ENCODE measurements at places on chromosomes 12 and 14.

GRCh38 chr14:88269806-88270420 is 53.2 kb downstream of the KCNK10 start:
- no peak for DNase-seq

GRCh38 chr12:15688838-15689625 is 100.2 kb downstream of the EPS8 start:
- DNase-seq = no peak

DNA sequence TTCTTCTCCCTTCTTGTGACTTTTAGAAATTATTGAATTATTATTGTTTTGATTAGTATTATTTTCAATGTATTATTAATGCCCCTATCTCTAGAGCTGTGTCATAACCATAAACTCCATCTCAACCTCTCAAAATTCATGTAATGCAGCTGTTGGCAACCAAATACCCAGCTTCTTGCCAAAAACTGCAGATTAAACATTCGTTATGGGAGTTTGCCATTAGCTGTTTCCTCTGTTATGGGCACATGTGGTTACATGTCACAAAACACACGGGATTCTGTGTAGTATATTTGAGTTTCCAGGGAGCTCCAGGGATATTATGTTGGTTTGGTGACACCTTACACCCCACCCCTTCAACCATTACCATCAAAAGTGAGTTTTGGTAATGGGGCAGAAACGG is 2.8 kb upstream of the ALX1 start:
- no peak for DNase-seq

DNA sequence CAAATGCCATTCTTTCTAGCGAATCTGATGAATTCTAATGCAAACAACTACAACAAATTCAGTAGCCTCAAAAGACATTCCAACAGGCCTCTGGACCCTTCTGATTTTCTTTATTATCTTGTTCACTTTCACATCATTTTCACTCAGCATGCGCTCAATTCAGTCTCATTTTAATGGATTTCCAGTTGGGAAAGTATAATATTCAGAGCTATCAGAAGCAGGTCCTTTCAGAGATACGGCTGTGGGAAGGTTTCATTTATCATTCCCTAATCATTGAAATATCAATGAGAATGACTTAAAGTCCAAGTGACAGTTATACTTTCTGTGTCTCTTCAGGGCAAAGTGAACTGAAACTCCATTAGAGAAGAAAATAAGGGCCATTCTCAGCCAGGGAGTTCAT is 1083.7 kb upstream of the FLRT2 start:
- DNase-seq = no peak

GRCh38 chr14:89160437-89160836 is 256.6 kb downstream of the FOXN3 start:
- no peak for DNase-seq

GRCh38 chr12:27081668-27082111 is 688 bp downstream of the C12orf71 start:
- DNase-seq = no peak

DNA sequence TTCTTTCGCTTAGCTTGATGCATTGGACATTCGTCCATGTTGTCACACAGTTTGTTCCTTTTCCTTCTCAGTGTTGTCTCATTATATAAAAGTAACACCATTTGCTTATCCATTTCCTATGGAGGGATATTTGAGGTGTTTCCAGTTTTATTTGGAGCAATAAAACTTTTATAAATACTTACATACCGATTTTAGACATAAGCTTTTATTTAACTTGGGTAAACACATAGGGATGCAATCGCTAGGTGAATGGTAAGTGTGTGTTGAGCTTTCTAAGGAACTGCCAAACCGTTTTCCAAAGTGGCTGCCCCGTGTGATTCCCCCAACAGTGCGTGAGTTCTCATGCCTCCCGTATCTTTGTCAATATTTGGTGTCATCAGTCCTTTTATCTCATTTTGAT is 95.2 kb upstream of the DYNC1H1 start:
- DNase-seq = no peak

DNA sequence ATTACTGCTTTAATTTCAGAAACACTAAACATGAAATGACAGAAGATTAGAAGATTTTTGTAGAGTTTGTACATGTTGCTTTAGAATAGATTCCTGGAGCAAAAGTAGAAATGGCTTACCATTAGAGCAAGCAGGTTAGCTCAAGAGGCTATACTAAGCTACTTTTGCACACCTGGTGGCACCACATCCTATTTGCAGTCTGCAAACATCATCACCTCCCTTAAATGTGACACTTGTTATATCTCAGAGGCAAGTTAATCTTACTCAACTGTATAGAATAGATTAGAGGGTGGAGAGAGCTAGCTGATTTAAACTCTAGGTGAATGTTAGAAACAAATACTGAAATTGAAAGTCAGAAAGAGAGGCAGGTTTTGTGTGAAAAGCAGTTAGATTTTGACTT is 30.7 kb upstream of the OR4E1 start:
- DNase-seq = no peak

DNA sequence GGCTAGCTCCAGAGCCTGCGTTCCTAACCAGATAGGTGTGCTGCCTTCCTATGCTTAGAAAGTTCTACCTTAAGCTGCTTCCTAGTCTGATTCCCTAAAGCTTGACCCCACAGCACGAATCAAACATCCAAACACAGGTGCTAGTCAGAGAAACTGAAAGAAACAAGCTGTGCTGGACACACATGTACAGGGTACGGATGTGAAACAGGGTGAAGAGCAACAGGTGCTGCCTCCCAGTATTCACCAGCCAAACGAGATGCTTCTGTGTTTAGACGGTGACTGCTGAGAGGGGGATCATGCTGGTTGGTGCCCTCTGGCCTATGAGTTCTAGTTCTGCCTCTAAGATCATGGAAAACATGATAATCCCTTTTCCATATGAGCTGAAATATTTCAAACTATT is 105.3 kb downstream of the GRIP1 start:
- no peak for DNase-seq

DNA sequence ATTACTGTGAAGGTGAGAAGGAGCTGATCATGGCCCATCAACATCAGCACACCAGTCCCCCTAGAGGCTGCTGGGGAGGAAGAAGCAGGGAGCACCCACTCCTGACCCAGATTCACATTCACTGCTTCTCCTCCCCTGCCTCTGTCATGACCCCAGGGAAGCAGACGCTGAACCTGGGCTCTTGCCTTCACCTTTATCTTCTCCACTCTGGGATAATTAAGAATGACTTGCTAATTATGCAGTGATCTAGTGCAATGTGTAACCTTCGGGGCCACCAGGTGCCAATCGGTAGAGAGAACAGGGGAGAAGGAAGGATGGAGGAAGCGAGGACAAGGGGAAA is 44.4 kb upstream of the IQSEC3 start:
- no peak for DNase-seq

DNA sequence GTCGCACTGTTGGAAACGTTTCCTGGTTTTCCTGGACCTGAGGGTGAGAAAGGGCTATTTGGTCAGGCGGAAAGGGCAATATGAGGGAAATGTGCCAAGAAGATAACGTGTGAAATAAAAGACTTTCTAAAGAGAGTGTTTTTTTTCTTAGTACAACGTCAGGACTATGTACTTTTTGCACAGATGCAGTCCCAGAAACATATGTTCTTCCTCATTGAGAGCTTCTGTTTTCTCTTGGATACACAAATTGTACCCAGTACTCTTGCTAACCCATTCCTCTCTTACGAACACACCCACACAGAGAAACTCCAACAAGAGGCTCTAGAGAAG is 669 bp upstream of the PKP2 start:
- no peak for DNase-seq

DNA sequence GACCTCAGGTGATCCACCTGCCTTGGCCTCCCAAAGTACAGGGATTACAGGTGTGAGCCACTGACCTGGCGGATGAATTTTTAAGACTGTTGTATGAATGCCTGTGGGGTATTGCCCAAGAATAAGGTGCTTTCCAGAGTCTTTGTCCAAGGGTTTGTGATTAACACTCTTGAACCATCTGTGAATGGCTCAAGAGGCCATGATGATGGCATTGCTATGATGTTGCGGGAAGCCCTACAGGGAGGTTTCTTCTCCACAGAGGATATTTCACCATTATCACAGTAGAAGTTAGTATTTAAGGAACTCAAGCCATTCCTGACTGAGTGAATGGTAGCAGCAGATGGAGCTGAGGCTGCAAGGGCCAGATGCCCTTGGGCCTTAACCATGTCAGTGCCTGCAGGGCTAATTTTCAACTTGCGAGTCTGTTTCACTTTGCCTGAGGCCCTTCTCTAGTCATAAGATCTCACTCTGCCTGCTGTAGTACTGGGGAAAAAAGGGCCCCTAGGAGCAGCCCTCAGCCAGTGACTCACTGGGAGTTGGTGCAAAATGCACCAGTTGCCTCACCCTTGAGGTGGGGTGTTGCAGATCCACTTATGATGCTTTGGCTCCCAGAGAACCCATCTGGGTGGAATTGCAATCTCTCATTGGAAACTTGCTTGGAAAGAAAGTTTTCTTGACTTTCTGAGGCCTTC is 108.6 kb upstream of the FLRT2 start:
- no peak for DNase-seq

GRCh38 chr12:14907953-14908352 is 22.3 kb upstream of the MGP start:
- DNase-seq = no peak

- no peak for DNase-seq
These were observed 18.9 kb upstream of the HAL start for GRCh38 chr12:96014943-96015599.

- no peak for DNase-seq
These were observed 43.1 kb upstream of the PSMC1 start for GRCh38 chr14:90213099-90213748.

DNA sequence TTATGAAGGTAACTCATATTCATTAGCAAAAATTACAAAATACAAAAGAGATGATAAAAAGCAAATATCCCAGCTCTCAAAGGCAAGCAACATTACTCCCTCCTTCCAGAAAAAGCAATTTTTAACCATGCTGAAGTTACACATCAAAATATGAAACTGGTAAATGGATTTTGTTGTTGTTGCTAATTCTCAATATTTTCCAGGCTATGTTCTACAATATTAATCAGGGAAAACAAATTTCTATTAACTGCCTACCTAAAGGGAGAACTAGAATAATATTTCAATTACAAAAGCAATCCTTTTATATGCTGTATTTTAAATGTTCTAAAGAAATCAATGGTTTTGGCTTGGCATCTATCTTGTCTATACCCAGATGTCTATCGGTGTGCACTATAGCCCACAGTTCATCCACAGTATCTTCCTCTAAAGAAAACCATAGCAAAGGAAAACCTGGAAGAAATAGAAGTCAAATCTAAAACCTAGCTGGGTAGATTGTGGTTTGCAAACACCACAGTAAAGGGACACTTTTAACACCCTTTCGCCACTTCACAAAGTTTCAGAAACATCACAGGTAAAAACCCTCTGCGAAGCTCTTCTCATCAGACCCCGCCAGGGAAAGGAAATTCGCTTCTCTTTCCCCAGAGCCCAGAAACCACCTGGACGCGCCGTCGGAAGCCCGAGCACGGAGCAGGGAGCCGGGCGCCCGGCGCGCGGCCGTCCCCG is 32.0 kb downstream of the TC2N start:
- DNase-seq = no peak

GRCh38 chr14:105436402-105436801 is 16.8 kb downstream of the MTA1 start:
- DNase-seq = no peak

DNA sequence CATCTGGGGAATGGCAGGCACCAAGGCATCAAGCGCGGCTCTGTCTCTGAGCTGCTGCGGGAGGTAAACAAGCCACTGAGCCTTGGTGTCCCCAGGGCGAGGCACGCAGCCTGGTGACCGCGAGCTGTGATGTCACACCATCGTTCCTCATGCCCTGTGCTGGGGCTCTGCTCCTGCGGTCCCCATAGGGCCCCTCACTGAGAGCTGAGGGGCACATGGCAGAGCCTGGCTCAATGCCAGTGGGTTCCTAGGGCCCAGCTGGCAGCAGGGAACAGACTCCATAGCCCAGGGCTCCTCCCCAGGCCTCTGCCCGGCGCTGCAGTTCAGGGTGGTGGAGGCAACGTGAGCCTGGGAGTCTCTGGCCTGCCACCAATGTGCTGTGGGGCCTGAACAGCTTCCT is 22.6 kb downstream of the CHGA start:
- no peak for DNase-seq

- DNase-seq = peak; percentile 68
These were observed 13.2 kb upstream of the ARF6 start for GRCh38 chr14:49879646-49880204.

GRCh38 chr12:56530390-56531055 is 8.9 kb downstream of the RBMS2 start:
- no peak for DNase-seq

DNA sequence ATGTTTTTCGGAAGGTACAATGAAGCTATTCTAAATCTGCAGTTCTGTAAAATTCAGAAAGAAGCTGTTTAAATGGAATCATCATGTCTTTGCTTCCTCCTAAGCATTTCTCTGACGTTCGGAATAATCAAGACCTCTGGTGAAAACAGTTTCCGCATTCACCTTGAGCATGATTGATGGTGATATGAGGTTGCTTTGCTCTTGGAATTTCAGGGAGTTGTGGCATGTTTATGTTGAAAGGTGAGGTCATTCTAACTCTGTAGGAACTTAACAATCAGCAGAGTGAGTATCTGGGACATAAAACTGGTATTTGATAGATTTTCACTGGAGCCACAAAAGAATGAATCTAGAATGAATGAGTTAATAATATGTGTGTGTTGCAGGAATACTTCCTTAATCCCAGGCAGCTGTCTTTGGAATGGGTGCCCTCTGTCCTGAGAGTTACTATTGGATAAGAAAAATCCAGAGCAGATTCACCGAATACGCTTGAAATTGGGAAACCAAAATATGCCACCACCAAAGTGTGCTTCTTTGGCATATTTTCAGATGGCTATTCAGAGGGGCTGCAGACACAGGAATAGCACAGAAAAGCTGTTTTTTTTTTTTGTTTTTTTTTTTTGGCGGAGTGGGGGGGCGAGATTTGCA is 599.1 kb downstream of the CCER1 start:
- no peak for DNase-seq

DNA sequence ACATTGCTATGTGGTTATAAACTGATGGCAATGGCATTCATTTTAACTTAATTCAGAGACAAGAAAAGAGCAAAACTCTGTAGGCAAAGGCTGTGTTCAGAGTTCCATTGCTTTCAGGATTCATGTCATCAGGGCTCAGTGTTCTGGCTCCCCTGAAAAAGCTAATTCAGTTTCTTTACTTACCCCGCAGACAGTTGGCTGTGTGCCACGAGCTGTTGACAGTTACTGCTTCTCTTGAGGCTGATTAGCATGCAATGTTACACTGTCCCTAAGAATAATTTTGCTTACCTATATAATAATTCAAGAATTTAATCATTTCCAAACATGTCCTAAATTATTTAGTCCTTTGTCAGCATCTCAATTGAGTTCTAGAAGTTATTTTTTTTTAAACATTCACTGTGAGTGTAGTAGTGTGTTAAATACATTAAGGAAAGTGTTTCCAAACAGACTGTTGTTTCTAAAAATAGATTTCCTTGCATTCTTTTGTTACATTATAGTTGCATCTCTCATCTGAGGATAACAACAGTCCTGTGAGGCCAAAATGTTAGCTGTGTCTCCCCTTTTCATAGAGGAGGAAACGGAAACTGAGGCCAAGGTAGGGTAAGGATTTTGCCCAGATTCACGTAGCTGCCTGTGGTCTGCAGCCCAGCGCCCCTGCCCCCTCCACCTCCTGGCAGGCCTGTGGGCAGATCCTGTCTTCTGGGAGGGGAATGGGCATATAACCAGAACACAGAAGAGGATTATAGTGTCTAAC is 98.6 kb downstream of the PELI2 start:
- DNase-seq = no peak

Measured in CD4-positive, alpha-beta T cell treated with Interferon gamma for 1 hour (primary cell).